Heart left ventricle (tissue), 16 donors: ENCODE measurements at places on chromosomes 11 and 22. TPM values are rescaled to one million over a fixed set of nuclear protein-coding genes. Genes with fewer than 3 reads are reported as not detected.
A peak's percentile ranks its signal among the peaks of the same experiment; 100 is the strongest.

- no peak for DNase-seq
These were observed 131.2 kb upstream of the RCN1 start for GRCh38 chr11:31959716-31960115.

DNA sequence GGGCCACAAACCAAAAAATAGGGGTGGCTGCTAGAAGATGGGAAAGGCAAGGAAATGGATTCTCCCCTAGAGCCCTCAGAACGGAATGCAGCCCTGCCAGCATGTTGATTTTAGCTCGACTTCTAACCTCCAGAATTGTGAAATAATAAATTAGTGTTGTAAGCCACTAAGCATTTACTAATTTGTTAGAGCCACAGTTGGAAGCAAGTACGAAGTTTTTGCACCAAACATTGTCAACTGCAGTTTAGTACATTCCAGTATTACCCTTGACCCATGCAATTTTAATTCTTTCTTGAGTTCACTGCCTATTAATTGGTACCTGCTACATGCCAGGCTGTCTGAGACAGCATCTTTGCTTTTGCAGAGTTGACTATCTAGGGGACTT lies 32.2 kb downstream of the PARVA start:
- DNase-seq = no peak

Gene CCDC87
- 0.18 TPM for polyA plus RNA-seq

DNA sequence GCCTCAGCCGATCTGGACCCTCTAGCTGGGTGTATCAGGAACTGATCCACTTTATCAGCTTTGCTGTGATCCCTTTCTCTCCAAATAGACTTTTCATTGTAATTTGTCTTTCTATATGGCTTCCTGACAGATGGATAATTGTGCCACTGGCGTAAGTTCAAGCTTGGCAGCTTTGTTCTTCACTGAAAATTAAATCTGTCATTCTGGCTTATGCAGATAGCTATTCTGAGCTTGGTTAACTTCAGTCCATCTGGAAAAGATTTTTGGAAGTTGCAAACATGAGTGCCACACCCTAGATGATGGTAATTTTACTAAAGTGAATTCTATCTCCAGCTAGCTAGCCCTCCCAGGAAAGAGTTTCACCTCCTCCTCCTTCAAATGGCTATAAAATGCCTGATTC lies 8.1 kb downstream of the OR5A2 start:
- DNase-seq = no peak

DNA sequence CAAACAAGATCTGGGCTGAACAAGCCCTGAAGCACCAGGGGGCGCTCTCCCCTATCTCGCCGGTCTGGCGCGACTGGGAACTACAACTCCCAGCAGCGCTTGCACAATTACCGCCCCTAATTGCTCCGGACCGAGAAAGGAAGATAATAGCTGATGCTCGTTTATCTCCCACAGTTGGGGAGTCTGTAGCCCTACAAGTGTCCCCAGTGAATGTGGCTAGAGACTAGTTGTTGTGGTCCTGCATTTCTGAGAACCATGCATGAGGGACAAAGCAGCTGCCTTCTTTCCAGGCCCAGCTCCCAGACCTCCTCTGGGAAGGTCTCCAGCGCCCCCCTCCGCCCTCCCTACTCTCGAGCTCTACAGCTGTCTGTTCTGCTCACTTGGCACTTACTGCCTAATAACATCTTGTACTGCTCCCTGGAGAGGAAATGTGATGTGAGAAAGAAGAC lies 34.4 kb downstream of the NRXN2 start:
- peak; percentile 92 for DNase-seq

GRCh38 chr11:61499816-61500491 lies 8.6 kb upstream of the LRRC10B start:
- DNase-seq = no peak
